ENCODE measurements at places on chromosomes 4 and X.

GRCh38 chr4:148503681-148504080 lies 61.5 kb upstream of the NR3C2 start:
- DNase-seq = no peak

- DNase-seq = no peak
Measured at GRCh38 chr4:110902500-110902899, 279.6 kb upstream of the PITX2 start.

DNA sequence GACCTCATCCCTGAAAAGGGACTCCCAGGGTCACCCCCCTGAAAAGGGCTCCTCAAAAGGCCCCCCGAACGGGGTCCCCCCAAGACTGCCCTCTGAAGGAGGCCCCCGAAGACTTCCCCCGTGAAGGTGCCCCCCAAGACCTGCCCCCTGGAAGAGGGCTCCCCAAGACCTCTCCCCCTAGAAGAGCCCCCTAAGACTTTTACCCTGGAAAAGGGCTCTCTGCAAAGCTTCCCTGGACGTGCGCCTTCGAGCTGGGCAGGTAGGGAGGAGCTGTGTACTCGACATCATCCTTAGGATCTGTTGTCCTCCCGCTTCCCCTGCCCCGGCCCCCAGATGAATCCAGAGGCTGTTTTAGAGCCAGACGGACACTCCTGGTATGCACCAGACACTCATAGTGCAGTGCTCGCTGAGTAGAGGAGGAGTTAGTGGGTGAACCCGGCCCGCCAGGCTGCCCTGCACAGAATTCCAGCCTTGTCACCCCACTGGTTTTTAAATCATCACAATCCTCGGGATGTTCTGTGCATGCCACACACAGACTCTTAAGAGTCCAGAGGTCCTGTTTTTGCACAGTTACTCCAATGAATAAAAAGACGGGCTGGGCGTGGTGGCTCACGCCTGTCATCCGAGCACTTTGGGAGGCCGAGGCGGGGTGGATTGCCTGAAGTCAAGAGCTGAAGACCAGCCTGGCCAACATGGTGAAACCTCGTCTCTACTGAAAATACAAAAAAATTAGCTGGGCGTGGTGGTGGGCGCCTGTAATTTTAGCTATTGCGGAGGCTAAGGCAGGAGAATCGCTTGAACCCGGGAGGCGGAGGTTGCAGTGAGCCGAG lies 5.7 kb upstream of the SLC25A6 start:
- DNase-seq = no peak

- DNase-seq = no peak
Measured at GRCh38 chrX:10747975-10748374, 127.6 kb upstream of the MID1 start.

GRCh38 chr4:38856524-38857337 lies at the start of gene TLR6:
Gene TLR6 (minus strand): TSS chr4:38856817. CDS start chr4:38829473, 27,344 bp downstream.
- DNase-seq = peak; percentile 41

- peak; percentile 78 for DNase-seq
Measured at GRCh38 chr4:53908661-53909078, 155.7 kb downstream of the CHIC2 start.

- DNase-seq = no peak
Measured at GRCh38 chr4:98652996-98653395, 5.4 kb downstream of the TSPAN5 start.

GRCh38 chr4:127249767-127250108 lies 383.0 kb upstream of the INTU start:
- DNase-seq = no peak

GRCh38 chr4:183550345-183551093 lies 45.7 kb downstream of the ING2 start:
- no peak for DNase-seq

DNA sequence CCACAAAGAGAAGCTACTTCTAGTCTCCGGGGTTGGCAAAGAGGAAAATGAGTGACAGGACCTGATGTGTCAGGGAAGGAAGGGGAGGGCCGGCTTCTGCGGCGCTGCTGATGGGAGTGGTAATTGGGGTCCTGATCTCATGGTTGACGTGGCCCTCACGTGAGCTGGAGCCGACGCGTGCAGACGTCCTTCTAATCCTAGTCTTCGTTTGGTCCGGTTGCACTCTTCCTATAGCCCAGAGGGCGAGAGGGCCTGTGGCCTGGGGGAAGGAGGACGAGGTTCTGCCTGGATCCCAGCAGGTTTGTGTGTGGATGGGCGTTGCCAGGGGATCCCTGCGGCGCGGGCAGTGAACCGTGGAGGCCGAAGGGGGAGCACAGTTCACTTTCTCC lies at the start of gene ARMCX1:
ARMCX1 (plus strand) TSS at position 186 of the 389 bp plus-strand sequence. CDS start 2,384 bp downstream, outside the sequence.
- DNase-seq = no peak

DNA sequence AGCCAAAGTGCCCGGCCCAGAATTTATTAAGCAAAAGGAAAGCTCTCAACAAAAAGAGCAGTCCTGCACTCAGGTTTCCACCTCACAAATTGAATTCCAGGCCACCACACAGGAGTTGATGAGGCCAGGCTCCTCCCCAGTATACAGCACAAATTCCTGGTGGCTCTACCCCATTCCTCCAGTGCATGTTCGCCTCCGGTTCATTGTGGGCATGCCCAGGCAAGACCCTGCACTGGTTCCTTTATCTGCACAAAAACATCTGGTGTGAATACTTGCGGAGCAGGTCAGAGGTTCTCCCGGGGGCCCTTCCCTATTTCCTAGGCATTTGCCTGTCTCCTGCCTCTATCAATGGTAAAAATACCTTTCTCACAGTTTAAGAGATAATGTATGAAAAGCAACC lies 195.2 kb upstream of the ANXA10 start:
- DNase-seq = no peak

- DNase-seq = no peak
Measured at GRCh38 chr4:159169404-159170302, 66.8 kb downstream of the RAPGEF2 start.

DNA sequence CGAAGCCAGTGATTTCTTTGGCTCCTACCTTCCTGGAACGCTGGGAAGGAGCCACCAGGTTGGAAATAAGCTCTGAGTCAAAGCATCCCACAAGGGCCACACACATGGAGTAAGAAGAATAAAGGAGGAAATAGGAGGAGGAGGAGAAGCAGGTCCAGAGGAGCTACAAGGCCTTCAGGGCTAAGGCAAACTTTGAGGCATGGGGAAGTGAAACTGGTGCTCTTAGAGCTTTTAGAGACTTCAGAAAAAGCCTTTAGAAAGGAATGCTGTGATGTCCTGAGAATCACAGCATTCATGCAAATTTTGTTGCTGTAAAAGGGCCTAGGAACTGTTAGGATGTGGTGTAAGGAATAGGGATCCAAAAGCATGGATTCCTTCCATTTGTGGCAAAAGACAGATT lies 135.9 kb upstream of the ARHGEF9 start:
- DNase-seq = no peak

DNA sequence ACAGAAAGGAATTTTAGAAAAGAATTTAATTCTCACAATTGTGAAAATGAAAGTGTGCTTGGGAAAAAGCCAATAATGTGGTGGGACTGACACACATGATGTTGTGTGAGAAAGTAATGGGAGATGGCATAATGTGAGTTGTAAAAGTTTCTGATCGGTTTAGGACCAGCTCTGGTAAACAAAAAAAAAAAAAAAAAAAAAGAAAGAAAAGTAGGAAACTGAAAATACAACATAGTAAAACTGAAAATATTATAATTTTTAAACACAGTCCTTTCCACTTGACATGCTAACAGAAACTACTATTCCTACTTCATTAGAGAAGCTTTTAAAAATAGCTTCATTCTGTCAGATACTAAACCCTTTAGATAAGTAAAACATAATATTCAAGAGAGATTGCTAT lies 28.2 kb downstream of the RAP1GDS1 start:
- DNase-seq = no peak

DNA sequence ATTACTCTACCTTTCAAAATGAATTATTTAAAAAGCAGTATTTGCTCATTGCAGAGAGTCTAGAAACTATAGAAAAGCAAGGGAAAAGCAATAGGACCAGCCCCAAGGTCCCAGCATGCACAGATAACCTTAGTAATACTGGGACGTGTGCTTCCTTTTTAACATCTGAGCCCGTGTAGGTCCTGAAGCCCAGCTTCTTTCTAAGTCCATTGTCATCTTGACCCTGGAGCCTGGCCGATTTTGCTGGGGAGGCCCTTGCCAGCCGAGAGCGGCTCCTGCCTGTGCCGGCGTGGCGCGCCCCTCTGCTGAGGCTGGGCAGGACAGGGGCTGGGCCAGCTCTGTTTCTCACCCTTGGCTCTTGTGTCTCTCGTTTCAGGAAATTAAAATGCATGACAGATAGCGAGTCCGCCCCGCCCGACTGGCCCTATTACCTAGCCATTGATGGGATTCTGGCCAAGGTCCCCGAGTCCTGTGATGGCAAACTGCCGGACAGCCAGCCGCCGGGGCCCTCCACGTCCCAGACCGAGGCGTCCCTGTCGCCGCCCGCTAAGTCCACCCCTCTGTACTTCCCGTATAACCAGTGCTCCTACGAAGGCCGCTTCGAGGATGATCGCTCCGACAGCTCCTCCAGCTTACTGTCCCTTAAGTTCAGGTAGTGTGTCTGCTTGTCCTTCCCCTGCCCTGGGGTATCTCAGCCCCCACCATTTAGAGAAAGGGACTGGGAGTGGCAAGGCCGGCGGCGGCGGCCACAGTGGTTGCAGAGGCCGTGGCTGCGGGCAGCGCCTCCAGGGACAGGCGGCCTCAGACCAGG lies 4.1 kb downstream of the MSANTD1 start:
- DNase-seq = no peak

DNA sequence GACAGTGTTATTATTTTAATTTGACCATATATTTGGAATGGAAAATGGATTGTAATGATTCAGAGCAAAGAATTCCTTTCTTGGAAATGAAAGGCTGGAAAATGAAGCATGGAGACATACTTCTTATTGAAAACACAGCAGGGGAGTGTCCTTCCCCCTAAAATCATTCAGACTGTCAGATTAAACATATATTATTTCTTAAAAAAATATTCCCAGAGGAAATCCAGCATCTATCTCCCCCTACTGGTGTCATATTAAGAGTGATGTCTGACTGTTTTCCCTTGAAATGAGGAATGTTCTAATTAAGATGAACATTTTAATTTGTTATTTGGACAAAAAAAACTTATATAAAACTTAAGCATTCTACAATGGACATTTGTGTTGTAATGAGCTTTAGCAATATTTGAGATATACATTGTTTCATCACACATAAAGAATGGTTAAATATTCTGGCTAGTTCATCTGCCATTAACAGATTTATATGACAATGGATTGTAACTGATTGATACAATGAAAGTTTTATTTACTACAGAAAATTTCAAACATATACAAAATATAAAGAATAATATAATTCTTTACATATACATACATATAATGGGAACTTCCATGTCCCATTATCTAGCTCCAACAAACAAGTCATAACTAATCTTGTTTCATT lies 264.6 kb downstream of the SPRY1 start:
- no peak for DNase-seq

- no peak for DNase-seq
Measured at GRCh38 chr4:182604161-182604622, 313.0 kb downstream of the DCTD start.

DNA sequence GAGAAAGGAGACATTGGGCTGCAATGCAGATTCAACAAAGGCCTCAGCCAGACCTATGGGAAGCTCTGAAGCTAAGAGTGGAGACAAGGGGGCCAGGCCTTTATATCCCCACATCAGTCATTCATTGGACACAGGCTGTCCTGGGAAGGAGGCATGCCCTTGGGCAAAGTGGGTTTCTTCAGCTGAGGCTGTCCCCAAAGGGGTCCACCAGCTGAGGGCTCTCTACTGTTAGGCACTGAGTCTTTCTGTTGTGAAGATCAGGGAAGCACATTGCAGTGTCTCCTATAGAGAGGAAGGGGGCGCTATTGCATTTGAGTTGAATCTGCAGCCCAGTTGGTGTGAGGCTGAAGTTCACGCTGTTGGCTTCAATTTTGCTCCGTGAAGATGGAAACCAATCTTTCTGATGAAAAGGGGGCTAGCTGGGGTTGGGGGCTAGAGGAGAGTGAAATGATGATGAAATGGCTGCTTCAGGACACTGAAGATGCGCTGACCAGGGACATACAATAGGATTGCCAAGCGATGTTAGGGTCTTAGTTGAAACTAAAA lies 48.0 kb downstream of the SLC25A5 start:
- DNase-seq = peak; percentile 59

DNA sequence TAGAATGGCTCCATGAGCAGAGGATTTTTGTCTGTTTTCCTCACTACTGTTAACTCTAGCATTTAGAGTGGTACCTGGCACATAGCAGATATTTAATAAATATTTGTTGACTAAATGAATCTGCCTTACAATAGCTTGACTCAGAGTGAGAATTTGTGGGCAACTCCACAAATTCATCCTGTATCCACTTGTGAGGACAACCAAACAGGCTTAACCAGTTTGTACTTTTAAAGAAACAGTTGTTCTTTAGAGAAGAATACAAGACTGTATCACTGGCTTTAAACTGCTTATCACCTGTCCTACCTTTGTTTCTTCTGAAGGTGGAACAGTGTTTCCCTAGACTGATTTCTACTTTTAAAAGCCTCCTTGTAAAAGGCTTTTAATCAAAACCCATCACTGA lies 141.3 kb upstream of the SH3RF1 start:
- no peak for DNase-seq

DNA sequence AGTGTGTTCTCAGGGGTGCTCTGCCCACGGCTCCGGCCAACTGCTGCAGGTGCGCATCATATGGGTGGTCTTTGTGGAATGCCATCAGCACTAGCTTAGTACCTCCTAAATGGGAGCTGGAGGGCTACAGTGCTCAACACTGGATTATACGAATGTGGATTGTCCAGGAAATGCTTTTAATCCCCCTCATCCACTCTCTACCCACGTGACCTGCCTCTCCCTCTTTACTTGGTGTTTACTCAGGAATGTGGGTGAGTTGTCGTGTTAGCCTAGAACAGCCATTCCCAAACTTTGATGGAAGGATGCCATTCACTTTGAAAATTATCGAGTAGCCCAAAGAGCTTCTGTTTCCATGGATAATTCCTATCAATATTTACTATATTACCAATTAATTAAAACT lies 150.8 kb downstream of the PTTG2 start:
- no peak for DNase-seq

GRCh38 chr4:21226637-21227538 lies 526.6 kb downstream of the PACRGL start:
- no peak for DNase-seq

DNA sequence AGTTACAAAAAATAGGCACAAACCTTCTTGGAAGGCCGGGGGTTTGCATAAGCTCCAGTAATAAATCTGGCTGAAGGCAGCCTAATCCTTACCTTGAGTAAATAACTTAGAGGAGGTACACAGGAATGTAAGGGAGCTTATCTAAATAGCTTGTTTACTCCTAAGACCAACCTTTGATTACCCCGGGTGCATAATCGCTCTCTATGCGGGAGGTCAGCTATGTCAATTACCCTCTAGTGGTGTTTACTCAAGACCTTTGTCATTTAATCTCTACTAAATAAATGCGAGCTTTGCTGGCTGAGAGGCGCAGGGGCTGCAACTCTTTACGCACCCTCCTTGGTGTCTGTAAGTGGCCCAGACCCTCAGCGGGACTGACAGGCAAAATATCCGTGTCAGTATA lies 50.2 kb upstream of the MAP9 start:
- no peak for DNase-seq

Data from HuH-7 (cell line).